Activated CD8-positive, alpha-beta memory T cell treated with anti-CD3 and anti-CD28 coated beads for 4 hours (primary cell): ENCODE measurements at places on chromosomes 2 and 18.

DNA sequence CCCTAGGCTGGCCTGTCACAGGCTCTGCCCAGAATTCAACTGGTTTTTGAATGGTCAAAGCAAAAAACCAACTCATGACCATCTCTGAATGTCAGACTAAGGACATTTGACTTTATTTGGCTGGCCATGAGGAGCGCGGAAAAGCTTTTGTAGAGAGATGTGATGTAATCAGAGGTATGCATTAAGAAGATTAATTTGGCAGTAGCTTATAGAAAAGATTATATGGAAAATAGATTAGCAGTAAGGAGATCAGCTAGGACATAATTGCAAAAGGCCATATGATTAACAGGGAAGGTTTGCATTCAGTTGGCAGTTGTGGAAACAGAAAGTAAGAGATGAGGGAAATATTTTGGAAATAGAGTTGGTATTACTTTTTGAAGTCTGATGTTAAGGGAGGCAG lies 12.3 kb upstream of the TTR start:
- DNase-seq = no peak

GRCh38 chr2:42653908-42654445 lies 85.5 kb downstream of the MTA3 start:
- no peak for DNase-seq

DNA sequence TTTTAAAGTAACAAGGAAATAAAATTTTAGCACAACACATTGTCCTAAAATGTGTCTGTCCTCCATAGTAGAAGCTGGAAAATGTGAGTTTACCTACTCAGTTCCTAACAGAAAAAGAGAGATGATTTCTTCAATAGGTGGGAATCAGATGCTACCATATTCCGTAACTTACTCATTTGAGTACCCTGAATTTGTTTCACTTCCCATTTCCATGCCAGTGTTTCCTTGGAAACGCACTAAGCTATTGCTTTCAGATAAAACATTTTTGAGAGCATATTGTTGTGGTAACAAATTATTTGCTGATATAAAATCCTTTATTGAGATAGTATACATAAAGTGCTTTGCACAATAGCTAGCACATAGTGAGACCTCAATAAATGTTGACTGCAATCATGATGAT lies 137.5 kb upstream of the BARD1 start:
- no peak for DNase-seq

DNA sequence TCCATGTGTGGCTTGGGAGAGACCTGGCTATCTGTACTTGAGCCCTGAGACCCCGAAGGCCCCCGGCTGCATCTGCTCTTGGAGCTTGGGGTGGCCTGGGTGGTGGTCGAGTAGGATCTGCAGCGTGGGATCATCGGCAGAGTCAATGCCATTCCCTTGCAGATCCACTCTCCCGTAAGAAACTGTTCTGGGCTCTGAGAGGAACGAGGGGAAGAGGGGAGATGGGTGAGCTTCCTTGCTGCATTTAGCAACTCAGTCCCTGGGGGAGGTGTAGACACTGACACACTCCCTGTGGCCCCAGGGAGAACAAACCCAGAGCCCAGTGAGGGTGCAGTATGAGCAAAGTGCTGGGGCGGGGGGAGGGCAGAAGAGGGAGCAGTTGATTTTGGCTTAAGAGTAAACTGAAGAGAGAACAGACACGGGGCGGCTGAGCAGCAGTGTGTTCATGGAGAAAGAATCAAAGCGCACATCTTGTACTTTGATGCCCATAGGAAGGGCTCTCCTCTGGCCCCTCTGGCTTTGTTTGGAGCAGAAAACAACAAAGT lies 8.5 kb downstream of the GREB1 start:
- DNase-seq = no peak

GRCh38 chr2:8543383-8544170 lies 138.3 kb upstream of the ID2 start:
- DNase-seq = no peak

DNA sequence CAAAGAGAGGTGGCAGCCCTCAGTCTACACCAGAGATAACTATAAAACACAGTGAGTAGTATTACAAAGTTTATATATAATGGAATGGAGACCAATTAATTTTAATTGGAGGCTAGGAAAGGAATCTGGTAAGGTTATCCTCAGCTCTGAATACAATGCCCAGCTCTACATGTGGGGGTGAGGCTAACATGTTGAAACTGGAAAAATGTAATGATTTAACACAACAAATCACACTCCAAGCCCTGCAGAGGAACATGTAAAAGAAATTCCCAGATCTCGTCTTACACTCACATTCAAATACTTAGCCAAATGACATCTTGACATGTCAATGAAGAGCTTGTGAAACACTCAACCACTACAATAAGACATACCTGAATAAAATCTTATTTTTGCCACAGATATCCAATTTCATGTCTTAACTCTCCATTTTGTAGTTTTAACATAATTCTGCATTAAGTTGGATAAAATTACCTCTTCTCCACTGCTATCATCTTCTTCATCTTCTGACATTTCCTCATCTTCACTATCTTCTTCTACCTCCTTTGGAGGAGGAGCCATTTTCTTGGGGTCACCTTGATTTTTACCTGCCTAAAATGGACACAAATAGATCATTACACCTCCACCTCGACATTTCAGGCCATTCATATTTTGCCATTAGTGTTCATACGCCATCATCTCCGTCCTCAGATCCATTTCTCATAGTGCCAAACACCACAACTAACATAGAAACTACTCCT lies 1.4 kb downstream of the NCL start:
- DNase-seq = no peak

DNA sequence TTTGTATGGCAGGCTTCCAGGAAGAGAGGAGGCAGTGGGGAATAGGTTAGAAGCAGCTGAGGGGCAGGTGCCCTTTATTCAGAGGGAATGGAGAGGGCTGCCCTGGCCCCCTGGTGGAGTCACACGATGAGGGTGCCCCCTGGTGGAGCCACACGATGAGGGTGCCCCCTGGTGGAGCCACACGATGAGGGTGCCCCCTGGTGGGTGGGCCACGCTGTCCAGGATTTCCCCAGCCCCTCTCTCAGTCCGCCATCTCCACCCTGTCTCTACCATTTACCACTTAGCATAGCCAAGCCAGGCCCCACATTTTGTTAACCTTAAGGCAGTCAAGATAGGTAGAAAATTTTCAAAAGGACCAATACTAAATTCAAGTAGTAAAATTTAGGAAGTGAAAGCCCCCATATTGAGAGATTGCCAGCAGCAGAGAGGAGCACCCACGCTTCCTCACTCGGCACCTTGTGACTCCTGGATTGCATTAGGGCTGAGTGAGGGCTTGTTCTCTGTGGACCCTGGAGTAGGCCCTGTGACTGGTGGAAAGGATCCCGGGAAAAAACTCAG lies 10.4 kb upstream of the FAM228A start:
- DNase-seq = peak; percentile 3

DNA sequence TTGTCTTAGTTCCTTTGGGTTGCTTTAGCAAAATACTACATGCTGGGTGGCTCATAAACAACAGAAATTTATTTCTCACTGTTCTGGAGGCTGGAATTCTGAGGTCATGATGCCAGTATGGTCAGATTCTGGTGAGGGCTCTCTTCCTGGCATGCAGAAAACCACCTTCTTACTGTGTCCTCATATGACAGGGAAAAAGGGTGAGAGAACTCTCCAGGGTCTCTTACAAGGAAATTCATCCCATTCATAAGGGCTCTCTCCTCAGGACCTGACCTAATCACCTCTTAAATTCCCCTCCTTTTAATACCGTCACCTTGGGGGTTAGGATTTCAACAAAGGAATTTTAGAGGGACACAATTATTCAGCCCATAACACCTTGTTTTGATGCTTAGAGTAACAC lies 243.1 kb upstream of the TNP1 start:
- no peak for DNase-seq

- no peak for DNase-seq
Measured at GRCh38 chr18:54323970-54324369, 33.7 kb downstream of the STARD6 start.

- DNase-seq = no peak
Measured at GRCh38 chr18:6859676-6860422, 130.3 kb downstream of the ARHGAP28 start.

- no peak for DNase-seq
Measured at GRCh38 chr2:44753552-44754285, 187.8 kb upstream of the SIX3 start.

- DNase-seq = no peak
Measured at GRCh38 chr2:194087089-194087958, 1569.7 kb upstream of the SLC39A10 start.

GRCh38 chr2:10971161-10971887 lies 59.6 kb downstream of the KCNF1 start:
- no peak for DNase-seq

DNA sequence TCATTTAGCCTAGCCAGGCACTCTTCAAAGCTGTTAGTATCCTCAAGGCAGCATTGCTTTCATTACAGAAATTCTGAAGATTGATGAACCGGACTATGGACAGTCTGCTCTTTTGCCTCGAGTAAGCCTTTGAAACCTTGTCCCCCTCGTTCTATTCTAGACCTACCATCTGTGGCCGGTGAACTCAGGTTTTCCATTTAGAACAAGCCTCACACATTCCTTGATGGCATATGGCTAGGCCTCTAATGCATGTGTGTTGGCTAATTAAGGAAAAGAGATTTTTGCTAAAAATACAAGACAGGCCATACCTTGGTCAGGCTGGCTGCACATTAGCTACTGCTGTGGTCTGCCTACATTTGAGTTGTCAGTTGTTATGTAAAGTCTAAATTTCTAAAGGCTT lies 111.8 kb downstream of the CERS6 start:
- no peak for DNase-seq

DNA sequence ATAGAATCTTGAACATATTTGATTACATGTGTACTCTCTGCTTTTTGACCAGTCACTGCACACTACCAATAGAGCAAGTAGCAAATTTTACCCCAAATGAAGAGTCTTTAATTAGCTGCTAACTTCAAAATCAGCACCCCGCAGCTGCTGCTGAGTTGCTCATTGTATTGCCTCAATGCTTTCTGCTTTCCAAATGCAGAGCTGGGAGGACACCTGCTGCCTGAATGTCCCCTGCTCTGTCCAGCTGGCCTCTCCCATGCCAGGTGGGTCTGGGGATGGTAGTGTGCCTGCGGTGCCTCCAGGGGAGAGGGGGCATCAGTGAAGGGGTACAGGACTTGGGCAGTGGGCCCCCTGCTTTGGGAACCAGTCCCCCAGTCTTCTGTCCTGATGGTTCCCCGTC lies 184.8 kb downstream of the PRKCE start:
- DNase-seq = no peak

DNA sequence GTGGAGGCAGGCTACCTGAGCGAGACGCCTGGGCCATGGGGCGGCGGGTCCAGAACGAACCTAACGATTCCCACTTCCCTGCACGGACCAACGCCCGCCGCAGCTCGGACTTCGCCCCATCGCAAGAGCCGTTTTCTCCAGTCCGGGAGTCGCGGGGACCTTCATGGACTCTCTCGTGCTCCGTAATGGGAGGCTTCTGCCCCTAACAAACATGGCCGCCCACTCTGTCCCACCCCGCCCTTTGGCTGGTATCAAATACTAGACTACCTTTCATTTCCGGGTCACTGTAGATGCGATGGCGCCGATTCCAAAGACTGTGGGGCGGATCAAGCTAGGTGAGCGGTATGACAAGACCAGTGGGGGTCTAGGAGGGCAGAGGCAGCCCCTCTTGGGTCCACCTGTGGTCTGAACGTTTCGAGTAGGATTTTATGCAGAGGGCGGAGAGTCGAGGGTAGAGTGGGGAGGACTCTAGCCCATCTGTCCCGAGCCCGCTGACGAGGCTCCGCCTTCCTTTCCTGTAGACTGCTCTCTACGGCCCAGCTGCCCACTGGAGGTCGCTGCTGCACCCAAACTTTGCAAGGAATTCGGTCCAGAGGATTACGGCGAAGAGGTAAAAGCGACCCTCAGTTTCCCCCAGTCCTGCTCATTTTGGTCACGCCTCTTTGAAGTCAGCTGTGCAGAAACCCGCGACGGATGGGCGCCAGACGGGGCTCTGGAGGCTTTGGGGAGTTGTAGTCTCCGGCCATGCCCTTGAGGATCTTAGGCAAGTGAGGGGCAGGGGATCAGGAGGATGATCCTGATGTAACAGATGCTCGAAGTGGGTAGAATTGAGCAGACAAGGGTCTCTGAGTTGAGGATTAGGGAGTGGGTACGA lies at the start of the genes CCDC142 and TTC31:
CCDC142 (minus strand) TSS at position 198 of the 874 bp plus-strand sequence; CDS start at position 37, 161 bp downstream.
TTC31 (plus strand) TSS at position 281 of the 874 bp plus-strand sequence; CDS start at position 296, 15 bp downstream.
- DNase-seq = peak; percentile 85

DNA sequence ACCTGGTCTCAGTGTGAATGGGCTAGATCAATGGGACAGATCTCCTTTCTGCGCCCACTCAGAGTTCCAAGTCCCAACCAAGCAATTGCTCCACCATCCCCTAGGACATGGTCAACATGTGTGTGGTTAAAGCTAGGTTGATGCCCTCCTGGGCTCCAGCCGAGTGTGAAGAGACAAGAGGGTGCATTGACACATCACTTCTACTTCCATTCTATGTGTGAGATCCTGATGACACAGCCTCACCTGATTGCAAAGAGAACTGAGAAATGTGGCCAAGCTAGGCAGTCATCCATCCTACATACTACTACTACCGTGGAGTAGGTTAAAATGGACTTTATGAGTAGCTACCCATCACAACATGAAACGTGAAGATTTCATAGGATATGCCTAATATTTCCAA lies 106.8 kb downstream of the NCKAP5 start:
- no peak for DNase-seq

GRCh38 chr2:149059822-149060221 lies 21.3 kb downstream of the LYPD6B start:
- no peak for DNase-seq

DNA sequence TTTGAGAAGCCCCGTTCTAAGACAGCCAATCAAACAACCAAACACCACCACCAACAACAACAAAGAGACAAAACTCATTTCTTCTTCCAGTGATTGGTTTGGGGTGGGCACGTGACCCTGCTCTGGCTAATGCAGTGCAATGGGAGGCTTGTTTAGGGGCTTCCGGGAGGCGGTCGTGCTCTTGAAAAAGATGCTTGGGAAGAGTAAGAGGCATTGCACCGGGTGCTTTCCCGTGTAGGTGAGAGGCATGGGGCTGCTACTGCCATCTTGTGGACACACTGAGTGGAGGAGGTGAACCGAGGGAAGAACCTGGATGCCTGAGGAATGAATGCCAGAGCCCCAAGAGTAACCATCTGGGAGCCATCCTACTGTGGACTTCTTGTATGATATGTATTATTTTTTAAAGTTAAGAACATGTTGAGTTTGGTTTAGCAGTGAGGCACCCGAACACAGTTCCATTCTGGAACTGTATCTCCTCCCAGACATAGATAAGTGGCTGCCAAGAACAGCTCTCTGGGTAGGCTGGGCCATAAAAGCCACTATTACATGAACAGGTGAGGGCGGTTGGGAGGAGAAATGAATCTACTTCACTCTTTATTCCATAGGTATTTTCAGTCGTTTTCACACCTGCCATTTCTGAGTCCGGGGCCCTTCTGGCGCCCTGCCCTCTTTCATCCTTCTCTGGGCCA lies 19.1 kb upstream of the ARHGAP25 start:
- no peak for DNase-seq

- no peak for DNase-seq
Measured at GRCh38 chr18:73235491-73235890, 367.7 kb upstream of the NETO1 start.

GRCh38 chr2:27320958-27321543 lies 1.8 kb downstream of the MPV17 start:
- DNase-seq = no peak

DNA sequence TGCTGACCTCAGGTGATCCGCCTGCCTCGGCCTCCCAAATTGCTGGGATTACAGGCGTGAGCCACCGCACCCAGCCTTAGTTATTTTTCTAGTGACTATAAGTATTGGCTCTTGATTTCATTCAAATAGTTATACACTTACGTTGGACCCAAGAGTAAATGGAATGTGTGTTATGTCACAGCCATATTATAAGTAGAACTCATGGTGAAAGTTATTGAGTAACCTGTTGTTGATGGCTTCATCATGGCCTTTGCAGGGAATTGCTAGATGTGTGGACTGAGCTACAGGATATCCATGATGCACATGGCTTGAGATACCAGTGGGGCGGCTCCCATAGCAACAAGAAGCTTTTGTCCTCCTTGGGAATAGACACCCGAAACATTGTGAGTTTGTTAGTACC lies 44.7 kb downstream of the AFTPH start:
- no peak for DNase-seq
